ENCODE measurements at places on chromosomes 6 and 20.

DNA sequence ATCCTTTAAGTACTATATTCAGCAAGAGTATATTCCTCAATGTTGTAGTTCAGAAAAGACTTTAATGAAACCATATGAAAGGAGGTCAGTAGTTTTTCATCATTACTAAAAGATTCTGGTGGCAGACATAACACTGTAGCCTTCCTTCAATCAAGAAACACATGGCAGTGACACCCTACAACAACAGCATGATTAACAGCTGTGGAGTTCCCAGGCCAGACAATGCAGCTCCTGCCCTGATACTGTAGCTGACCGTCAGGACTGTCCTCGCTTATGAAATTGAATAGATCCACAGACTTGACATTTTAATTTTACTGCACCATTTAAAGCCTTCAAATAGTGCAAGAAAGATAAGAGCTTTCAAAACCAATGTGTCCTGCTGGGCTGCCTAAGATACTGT is 43.6 kb downstream of the USP45 start:
- no peak for DNase-seq

- DNase-seq: no peak
Observed at GRCh38 chr6:141988954-141989705, 143.6 kb upstream of the GJE1 start.

DNA sequence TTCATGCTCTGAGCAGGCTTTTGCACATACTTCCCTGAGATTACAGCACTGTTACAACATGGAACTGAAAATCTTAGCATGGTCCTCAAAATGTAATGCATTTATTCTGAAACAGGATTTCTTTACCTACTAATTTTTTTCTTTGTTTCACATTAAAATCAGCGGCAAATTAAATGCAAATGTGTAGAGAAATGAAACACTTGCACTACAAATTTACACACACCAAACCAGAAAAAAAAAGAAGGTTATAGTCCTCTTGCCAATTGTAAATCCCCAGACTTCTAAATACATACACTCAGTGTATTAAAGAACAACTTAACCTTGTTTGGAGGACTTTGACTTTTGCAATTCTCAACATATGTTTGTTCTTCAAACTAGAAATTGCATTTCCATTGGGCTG is 210.9 kb upstream of the TBX18 start:
- DNase-seq: no peak

DNA sequence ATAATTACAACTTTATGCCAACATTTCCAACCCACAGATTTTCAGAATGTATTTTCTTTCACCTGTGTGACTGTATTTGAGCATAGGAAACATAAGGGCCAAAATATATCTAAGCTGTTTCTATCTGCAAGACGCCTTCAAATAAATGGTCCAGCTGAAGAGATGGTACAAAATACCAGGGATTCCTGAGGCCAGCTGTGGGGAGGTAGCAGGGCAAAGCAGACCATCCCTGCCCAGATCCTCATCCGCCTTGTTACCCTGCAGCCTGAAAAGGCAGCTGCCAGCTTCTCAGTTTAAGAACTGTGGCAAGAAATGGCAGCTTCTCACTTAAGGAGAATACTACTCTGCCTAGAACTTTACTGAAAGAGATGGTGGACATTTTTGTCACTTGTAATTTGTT is 143.3 kb downstream of the KHDC1L start:
- DNase-seq: no peak

DNA sequence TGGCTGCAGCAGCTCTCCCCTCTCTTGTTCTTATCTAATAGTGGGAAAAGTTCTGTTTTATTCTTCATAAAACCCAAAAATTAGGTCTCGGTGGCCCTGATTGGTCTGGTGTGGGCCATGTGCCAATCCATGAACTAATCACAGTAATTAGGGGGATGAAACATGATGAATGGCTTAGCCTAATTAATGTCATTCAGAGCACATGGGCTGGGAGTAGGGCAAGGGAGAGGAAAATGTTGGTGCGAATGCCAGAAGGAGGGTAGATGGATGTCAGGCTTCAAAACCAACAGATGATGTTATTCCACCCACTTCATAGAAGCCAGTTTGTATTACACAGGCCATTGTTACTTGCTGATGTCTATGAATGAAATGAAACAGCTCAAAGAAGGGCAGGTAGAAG is 46.5 kb downstream of the PLEKHG1 start:
- no peak for DNase-seq

DNA sequence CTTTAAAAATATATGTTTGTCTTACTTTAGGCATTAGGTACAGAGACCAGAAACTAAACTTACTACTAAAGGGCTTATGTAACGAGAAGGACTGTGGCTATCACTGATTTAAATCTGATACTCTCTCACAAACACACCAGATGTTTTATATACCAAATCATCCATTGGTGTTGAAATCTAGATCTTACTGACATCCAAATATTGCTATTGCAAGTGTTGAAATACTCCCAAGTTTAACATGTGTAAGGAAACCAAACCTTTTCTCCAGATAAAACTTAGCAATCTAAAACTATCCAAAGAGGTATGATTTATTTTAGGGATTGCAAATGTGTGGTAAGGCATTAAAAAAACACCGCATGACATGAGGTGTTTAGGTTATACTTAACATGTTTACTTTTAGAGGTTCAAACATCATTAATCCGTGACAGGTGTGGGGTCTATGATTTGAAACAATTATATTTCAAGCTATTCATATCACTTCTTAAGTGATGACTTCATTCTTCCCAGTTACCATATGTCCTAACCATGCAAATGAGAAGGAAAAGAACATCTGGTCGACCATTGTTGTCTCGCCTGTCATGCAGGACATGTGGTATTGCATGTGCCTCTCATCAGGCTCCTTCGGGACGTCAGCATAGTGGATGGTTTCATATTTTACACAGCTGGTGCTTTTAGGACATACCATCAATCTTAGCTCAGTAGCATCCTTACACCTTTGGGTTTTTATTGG is 168.3 kb upstream of the SPACA1 start:
- DNase-seq: no peak

GRCh38 chr20:54004445-54004844 is 65.9 kb downstream of the BCAS1 start:
- no peak for DNase-seq

DNA sequence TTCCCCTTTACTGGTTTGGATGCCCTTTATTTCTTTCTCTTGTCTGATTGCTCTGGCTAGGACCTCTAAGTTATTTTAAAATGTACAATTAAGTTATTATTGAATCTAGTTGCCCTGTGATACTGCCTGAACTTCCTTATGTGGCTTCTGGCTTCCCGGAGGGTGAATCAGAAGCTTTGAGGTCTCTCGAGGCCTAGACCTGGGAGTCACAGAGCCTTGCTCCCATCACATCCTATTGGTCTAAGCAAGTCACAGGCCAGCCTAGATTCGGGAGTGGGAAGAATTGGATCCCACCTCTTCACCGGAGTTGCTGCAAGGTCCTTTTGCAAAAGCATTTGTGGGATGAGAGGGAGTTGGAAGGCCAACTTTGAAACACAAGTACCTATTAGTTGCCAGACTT is 15.2 kb downstream of the BCAS4 start:
- DNase-seq: no peak

DNA sequence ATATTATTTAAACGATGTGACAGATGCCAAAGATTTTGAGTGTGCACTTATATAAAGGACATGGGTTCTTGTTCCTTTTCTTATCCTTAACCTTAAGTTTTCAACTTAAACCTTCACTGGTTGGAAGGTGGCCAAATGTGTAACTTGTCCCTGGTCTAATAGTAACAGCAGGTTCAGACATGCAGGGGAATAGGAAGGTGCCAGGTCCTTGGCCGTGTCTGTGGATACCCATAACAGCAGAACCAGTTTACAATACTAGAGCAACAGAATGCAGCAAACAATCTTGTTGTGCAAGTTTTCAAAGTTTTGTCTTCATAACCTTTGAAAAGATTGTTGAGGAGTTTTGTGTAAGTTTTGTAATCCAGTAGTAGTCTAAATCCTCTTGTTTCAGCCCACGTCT is 4.4 kb downstream of the MYB start:
- no peak for DNase-seq

DNA sequence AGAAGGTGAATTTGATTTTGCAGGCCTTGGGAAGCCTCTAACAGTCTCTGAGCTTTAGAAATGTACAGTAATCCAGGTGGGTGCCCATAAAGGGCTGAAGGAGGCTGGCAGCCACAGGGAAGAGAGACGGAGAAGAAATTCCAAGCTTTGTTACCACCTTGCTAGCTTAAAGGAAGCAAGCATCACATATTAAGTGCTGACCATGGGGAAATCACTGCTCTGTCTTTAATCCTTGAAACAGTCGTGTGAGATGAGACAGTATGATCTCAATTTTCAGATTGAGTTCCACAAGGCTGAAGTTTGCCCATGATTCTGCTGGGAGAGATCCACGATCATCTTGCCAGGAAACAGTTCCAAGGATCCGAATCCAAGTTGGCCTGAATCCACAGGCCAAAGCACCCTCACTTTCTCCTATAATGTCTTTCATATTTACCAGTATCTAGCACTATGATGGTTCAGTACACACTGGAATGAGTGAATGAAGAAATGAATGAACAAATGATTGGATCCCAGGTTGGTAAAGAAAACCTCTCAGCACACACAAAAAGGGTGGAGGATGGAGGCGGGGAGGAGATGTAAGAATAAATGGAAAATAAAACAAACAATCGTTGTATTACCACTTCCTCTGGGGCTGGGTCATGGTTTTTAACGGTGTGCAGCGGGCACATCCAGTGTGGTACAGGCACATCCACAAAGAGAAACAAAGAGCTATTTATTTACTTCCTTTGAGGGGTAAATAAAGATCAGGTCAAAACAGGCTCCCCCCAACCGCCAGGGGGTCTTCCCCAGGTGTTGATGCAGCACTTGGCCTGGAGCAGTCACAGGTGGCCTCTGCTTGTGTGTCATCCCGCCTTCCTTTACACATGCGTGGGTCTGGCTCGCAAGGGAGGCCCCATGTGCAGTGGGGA is 28.2 kb upstream of the TAF8 start:
- no peak for DNase-seq

GRCh38 chr20:35988910-35989463 is 20.6 kb downstream of the CNBD2 start:
- DNase-seq: no peak

DNA sequence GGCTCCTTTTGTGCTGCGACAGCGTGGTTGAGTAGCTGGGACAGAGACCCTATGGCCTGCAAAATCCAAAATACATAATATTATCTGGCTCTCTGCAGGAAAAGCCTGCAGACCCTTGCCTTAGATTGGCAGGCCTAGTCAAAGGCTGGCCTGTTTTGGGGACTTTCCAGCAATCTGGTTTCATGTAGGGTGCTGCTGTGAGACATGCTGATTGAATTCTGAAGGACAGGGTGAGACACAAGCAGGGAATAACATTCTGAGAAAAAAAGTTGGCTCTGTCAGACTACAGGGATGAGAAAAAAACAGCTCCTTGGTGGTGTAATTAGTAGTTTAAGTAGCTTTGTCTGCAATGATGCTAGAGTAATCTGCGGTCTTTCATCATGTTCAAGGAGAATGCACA is 402.7 kb upstream of the AGPAT4 start:
- DNase-seq: no peak

DNA sequence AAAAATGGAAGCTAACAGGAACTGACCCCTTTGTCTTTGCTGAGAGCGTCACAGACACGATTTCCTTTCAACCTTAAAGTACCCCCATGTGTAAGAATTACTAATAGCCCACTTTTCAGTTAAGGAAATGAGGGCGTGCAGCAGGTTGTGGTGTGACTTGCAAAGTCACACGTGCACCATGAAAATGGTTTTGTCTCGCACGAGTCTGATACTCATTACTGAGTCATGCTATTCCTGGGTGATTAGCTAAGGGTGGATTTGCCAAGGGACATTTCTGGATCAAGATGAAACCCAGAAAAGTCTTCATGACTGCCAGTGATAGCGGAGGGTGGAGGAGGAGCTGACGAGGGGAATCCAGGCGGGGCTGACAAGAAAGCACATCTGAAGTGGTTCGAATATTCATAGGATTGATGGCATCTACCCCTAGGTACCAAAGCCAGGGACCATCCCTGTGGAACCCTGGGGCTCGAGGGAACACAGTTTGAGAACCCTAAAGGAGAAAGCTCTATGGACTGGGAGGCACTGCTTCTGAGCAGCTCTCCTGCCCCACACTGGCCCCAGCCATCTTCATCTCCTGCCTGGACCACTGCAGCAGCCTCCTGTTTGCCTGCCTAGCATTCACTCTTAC is 12.1 kb upstream of the NFATC2 start:
- no peak for DNase-seq

GRCh38 chr6:149843051-149843633 is 21.0 kb downstream of the LRP11 start:
- no peak for DNase-seq

GRCh38 chr6:166166314-166167257 is 1.1 kb downstream of the TBXT start:
- no peak for DNase-seq

Measured in KG1 (cell line).